ENCODE measurements at places on chromosomes 13 and 19.

- no peak for DNase-seq
Observed at GRCh38 chr13:68908879-68909278, 1198.7 kb upstream of the ATXN8OS start.

DNA sequence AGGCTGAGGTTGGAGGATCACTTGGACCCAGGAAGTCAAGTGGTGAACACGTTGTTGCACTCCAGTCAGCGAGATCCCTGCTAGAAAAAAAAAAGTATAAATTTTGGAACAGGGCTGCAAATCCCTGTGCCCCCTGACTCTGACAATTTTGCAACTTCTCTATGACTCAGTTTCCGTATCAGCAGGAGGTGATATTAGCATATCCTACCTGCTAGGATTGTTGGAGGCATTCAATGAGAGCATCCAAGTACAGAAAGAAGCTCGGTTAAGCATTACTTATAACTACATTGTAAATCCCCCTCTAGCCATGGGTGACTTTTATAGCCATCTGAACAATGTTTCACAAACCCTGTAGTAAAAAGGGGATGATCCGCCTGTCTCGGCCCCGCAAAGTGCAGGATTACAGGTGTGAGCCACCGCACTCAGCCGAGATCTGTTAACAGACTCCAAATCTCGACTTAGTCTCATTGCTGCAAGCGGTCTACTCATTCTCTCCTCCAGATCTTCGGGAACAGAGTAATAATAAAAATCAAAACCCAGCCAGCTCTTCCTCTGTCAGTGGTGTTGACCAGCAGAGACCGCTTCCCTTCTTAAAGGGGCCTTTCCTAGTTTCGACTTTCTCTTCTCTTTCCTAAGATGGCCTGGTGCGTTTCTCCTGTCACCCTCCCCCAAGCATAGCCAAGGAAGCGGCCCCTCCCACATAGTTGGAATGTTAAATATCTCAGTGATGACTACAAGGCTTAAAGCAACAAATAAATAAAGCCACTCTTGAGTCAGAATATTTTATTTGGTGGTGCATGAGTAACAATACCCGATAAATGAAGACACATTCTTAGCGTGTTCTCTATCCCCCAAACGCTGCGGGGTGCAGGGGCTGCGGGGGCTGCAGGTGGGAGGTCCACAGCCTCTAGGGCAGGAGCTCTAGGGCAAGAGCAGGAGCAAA lies 10.3 kb upstream of the BICRA start:
- peak; percentile 99 for DNase-seq

DNA sequence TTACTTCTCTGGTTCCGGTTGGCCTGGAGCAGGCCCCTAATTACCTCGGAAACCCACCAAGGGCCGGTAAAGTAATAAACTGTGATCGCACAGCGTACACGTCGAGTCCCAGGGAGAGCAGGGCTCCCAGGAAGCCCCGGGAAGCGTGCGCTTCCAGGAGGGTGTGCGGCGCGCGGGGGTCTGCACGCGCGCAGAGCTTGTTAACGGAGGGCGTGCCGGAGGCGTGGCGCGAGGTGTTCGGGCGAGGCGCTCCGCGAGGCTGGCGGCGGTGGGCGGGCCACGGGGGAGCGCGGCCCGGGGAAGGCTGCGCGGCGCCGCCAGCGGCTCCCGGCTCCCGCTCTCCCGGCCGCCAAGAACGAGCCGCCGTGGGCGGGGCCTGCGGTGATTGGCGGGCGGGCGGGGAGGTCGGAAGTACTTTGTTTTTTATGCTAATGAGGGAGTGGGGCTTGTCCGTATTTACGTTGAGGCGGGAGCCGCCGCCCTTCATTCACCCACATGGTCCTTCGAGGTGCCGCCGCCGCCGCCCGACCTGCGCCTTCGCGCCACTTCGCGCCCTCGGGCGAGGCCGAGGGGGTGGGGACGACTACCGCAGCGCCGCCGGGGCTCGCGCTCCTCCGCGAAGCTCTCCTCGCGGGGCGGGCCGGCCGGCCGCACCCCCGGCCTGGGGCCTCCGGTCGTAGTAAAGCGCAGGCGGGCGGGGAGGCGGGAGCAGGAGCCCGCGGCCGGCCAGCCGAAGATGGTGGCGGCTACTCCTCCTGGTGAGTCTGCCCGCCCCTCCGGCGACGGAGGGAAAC lies at the start of gene MIR17HG:
Gene MIR17HG (plus strand): TSS at position 486 of the 794 bp plus-strand sequence.
- DNase-seq, result peak; percentile 84

GRCh38 chr13:111541752-111542529 lies 221.5 kb downstream of the TEX29 start:
- DNase-seq, result no peak

Data from EL (cell line).